ENCODE measurements at places on chromosomes 7 and 10.

- no peak for DNase-seq
Measured at GRCh38 chr7:121874298-121874697, 1.3 kb downstream of the PTPRZ1 start.

DNA sequence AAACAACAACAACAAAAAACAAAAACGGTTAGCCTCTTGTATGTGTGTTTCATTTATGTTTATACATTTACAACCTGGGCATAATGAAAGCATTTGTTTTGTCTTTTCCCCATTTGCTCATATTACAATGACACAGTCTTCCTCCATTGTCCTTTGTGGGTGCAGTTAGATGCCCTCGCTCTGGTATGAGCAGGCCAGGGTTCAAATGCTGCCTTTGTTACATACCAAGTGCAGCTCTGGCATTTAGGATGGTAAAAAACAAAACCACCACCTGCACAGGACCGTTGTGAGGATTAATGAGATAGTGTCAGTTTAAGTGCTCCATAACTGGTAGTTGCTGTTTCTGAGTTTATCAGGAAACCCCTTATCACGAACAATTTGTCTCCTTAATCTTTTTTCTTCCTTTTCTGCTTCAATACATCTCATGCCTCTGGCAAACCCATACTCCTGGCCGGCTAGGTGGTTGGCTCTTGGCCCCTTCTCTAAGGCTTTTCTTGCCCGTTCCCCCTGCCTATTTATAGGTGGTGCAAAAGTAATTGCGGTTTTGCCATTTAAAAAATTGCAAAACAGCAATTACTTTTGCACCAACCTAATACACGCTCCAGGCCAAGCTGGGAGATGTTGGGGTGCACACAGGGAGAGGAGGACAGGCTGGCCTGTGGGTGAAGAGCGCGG, 18.6 kb upstream of the TMEM225B start:
- peak; percentile 54 for DNase-seq

DNA sequence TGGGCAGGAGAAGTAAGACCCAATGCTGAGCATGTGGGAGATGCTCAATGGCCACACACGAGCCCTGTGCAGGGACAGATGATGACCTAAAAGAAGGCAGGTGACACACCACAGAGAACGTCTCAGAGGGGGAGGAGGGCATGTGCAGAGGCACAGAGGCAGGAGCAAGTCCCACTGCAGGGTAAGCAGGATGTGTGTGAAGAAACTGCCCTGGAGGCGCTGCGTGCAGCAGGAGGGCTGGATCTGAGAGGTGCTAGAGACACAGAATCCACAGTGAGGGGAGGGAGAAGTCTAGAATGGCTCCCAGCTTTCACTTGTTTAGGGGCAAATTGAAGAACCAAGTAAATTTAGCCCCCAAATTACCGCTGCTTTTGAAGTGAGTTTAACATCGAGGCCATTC, 14.9 kb downstream of the DYDC2 start:
- no peak for DNase-seq

DNA sequence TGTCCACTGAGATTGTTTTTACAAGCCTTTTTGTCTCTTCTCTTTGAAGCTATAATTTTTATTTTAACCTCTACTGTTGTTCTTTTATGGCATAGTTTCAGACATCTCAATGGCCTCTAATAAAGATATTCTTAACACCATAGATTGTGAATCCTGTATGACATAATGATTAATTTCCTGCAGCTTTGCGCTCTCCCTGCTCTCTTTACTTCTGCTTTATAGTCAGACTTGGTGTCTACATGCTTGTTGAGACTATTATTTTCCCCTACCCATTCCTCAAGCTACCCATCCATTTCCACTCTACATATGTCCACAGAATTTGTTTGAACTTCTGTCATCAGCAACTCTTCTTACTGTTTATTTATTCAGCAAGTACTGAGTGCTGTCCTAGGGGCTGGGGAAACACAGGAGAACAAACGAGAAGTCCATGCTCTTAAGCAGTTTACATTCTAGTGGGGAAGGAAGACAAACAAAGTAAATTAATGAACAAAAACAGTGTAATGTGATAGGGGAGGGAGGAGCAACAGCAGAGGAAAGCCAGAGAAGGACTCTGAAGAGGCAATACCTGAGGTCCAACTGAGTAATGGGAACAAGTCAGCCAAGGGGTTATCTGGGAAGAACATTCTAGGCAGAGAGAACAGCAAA, 110.1 kb downstream of the CDK14 start:
- DNase-seq = no peak

All from MM.1S (cell line).